Germinal center (tissue), 1 donor: ENCODE measurements at places on chromosomes 16 and 17.

- DNase-seq: no peak
Observed at GRCh38 chr17:72332367-72332766, 211.5 kb downstream of the SOX9 start.

DNA sequence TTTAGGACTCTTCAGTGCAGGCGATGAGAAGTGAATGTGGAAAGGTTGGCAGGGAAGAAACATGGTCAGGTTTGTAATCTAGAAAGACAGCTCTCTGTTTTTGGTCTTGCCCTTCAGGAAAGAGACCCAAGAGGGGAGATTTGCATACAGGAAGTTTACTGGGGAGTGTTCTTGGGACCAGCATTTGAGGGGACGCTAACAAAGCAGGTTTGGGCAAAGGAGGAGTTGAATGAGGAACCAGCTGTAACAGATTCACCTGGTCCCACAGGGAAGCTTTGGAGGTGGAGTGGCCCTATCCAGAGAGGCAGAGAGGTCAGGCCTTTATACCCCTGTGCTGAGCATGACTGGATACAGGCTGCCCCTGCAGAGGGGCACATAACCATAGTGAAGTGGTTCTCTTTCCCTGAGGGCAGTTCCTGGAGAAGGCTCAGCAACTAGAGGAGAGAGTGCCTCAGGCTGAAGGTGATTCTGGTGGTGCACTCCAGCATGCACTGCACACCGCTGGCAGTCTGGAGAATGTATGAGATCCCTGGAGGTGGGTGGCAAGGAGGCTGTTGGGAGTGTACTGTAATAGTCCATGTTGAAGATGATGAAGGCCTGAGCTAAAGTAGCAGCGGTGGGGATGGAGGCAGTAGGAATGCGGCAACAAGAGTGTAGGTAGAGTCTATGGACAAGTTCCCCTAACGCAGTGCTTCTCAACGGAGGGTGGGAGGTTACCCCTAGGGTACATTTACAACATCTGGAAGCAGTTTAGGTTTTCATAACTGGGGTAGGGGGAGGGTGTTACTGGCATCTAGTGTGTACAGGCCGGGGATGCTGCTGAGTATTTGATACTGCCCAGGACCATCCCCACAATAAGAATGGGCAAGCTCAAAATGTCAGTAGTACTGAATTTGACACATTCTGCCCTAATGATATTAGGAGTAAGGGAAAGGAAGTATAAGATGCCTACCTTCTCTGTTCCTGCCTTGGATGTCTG, 37.2 kb downstream of the MAP2K6 start:
- DNase-seq: no peak

GRCh38 chr16:84881702-84882521, 62.1 kb downstream of the CRISPLD2 start:
- no peak for DNase-seq

GRCh38 chr16:18841833-18842525, 40.6 kb upstream of the ARL6IP1 start:
- DNase-seq: no peak

DNA sequence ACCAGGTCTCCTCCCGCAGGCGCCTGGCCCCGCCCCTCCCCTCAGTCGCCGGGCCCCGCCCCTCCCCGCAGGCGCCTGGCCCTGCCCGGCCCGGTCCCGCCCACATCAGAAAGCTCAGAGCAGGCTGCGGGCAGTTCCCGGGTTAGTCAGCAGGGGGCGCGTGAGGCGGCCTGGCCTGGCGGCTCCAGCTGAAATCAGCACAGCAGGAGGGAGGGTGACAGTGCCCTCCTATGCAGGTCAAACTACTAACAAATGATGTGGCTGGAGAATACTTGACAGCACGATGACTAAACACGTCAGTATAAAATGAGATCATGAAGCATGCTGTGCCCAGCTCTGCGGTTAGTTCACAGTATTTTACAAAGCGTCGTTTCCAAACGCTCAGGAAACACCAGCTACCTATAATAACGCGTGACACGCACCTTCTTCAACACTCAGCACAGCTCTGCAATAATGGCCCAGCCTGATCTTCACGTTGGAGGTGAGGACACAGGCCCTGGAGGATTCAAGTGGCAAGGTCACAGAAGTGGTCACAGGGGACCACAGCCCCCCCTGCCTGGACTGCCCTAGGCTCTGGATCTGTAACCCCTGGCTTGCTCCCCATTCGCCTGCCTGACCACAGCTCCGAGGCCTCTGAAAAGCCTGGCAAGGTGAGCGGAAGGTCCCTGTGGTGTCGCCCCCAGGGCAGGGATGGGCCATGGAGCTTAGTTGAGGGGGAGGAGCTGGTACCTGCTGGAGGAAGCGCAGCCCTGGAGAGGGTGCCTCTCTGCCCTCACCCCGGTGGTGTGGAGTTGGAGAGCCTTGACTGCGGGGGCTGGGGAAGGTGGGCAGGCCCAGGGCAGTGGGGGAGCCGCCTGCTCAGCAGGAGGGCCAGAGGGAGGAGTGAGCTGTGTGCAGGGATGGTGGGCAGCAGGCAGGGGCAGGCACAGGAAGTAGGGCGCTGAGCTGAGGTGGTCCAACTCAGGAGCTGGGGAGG, 81.2 kb downstream of the KCNJ12 start:
- peak; percentile 93 for DNase-seq

- no peak for DNase-seq
Observed at GRCh38 chr16:46855389-46855788, 24.4 kb upstream of the C16orf87 start.

GRCh38 chr17:65190467-65191097, 53.4 kb downstream of the RGS9 start:
- no peak for DNase-seq

DNA sequence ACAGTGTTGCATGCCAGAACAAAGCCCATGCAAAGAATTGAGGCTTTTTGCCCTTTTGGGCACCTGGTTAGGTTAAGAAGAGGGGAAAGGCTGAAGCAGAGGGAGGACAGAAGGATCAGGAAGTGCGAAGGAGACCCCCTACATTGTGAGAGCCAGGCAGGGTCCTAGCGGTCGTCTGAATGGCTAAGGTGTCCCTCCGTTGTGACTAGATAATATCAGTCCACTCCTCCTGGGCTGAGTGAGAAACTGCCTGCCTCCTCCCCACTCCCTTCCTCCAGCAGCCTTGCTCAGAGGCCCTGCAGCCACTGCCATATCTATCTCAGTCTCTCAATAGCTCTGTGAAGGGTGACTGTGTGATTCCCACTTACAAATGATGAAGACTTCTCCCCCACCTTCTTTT, 75.1 kb downstream of the WSB1 start:
- DNase-seq: no peak

- no peak for DNase-seq
Observed at GRCh38 chr16:2881783-2882649, 999 bp upstream of the FLYWCH2 start.

DNA sequence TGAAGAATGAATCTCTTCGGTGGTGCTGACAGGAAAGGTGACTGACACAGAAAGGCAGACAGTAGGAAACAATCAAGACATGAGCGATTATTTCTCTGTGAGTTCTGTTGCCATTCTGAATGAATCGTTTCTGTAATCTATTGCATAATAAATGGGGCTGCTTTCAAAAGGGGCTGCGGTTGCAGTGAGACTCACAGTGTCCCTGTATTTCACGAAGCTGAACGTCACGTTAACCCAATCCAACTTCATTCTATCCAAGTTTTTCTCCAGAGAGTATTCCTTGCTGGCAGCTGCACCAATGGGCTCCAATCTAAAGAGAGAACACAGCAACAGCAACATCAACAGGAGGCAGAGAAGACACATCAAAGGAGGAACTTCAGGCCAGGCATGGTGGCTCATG, 75.4 kb downstream of the DNAH3 start:
- no peak for DNase-seq

DNA sequence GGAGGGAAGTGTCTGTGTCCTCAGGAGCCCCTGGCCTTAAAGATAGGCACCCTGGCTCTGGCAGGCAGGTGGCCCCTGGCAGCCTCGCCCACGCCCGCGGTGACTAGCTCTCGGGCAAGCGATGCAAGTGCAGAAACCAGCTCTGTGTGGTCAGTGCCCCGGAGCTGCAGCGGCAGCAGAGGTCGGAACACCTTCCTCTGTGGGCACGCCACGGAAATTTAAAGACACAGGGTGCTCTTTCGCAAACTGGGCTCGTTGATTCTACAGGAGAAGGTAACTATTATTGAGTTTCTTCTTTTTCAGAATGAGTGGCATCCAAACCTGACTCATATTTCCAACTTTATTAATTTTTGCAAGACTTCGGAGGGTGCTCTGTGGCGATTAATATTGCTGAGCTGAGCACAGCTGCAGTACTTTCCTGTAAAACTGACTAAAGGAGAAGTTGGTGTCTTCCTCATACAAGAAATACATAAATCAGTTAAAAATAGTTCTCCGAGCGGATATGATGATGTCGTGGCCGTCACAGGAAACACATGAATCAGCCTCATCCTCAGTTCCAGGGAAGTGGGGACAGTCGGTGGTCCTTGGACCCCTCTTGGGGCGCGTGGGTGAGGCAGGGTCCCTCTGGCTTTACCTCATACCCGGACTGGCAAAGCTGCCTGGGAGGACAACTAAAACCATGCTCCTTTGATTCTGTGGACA, 120.2 kb downstream of the METRNL start:
- peak; percentile 53 for DNase-seq

- peak; percentile 14 for DNase-seq
Observed at GRCh38 chr17:39867084-39867879, 720 bp upstream of the ZPBP2 start.

GRCh38 chr16:30457256-30457655, 11.6 kb upstream of the SEPHS2 start:
- no peak for DNase-seq

- DNase-seq: no peak
Observed at GRCh38 chr17:79595921-79596320, 14.9 kb downstream of the RBFOX3 start.

- DNase-seq: no peak
Observed at GRCh38 chr17:6779411-6779810, 3.4 kb downstream of the FBXO39 start.

- no peak for DNase-seq
Observed at GRCh38 chr17:77546772-77547241, 406.0 kb downstream of the SEC14L1 start.

GRCh38 chr16:88871730-88872416, 5.4 kb upstream of the PABPN1L start:
- DNase-seq: no peak

DNA sequence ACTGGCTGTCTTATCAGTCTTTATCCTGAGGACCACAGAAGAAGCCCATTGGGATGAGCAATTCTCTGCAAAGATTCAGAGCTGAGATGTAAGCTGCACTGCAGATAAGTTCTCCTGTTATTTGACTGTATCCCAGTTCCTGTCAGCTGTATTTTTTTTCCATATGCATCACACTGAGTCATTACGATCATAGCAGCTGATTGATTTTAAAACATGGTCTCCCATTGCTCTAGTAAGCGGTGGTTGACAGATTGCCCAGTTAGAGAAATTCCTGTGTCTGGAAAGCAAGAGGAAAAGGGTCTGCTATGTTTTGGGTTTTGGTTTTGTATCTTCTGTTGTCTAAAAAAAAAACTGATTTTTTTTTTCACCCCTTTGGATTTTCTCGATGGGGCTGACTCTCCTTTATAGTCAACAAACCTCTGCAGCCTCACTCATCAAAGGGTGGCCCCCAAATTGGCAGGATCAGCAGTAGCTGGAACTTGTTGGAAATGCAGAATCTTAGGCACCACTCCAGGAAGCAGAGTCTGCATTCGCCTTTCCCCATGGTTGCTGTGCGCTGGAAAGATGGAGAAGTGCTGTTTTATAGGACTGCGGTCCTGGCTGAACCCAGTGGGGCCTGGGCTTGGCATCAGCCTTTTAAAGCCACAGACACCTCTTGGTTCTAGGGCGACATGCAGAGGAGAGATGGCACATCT, 220.1 kb upstream of the MPHOSPH6 start:
- no peak for DNase-seq

- no peak for DNase-seq
Observed at GRCh38 chr16:55622272-55622671, 33.5 kb upstream of the SLC6A2 start.

DNA sequence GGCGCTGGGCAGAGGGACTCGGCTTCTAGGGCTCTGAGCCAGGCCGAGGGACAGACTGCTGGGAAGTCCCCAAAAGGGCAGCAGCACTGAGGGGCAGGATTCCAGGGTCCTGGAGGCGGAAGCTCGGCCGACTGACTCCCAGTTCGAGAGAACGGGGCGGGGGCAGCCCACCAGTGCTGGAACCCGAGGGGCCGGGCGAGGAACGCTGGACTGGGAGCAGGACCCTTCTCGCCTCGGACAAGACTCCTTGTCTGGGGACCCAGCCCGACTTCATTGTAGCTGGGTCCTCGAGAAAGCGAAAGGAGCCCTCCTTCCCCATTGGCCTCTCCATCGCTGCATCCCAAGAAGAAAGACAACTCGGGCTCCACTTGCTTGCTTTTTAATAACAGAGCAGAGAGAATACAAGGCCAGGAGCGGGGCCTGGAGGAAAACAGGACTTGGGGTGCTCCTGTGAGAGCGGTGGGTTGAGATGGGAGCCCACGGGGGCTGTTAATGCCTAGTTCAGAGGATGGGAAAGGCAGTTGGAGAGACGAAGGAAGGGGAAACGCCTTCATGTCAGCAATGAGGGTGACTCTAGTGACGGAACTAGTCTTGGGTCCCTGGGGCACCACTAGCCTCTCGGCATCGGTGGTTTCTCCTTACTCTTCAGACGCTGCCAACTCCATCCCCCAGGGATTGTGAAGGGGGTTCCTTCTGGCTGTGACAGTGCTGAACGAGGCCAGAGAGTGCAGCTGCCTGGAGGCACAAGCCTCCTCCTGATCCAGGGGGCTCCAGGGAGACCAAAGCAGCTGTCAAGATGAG, 492 bp upstream of the CAMTA2 start:
- peak; percentile 38 for DNase-seq

DNA sequence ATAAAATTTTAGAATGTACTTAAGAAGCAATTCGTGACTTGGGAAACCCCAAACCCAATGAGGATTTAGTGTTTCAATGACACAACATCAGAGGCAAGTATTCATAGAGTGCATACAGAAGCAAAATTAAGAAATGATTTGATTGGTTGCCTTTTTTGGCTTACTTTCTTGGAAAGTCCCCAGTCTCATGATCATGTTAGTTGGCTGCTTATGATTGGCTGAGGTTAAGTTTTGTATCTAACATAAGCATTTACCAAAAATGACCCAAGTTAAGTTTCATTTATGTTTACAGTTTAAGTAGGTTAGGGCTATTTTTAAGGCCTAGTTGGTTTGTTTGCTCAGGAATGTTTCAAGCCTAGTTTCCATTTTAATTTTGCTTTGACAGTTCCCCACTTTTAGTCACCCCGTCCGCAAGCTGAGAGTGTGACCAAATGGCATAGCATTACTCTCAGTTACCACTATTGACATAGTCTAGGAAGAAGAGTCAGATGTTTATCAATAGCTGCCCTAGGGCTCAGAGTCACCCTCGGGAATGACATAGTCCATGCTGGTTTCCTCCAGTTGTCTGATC, 36.2 kb downstream of the DGKE start:
- no peak for DNase-seq

GRCh38 chr17:37087683-37088082, 138.9 kb downstream of the AATF start:
- DNase-seq: no peak

DNA sequence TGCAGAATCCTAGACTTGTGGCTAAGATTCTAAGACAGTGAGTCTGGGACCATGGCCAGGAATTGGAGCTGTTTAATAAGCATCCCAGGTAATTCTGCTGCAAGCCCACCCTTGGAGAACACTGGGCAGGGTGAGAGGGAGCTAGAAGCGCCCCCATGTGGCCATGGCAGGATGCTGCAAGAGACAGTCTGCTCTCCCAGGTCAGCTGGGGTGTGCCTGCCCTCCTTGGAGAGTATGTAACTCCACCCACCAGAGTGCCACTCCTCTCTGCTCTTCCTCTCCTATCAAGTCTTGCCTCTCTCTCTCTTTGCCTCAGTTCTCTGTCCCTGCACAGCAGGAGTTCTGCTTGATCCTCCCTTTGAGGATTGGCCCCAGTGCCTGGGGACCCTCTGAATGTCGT, 14.9 kb downstream of the RCVRN start:
- DNase-seq: peak; percentile 66
